Kidney epithelial cell (primary cell): ENCODE measurements at places on chromosomes 1 and 21.

DNA sequence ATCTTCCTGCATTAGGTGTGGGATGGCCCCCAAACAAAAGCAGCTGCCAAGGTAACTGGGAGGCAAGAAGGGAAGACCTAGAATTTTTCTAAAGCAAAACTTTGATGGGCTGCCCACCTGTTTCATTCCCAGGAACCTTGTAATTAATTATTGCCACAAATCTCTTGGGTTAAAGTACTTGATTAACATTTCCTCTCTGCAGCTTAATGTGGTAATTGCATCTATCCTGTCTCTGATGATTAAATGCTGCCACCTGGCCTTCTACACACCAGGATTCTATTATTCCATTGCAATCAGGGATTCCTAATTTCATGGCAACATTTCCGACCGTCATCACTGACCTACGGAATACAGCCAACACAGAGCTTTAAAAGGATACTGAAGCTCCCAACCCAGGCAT lies 68.3 kb upstream of the RC3H1 start:
- DNase-seq = no peak

DNA sequence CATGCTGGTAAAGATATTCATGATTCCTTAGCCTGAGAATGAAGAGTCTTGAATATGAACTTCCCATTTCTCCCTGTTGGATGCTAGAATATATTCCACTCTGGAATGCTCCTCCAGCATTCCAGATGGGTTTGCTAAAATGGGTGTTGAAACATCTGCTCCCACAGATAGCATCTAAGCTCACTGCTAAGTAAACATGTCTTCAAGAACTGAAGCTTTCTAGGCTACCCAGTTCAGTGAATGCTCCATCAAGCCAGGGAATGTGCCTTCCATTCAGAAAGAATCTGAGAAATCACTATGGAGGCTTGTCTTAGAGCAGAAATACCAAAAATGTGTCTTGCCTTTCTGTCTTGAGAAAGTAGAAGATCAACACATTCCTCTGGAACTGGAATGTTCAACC lies 81.1 kb downstream of the TNFSF18 start:
- DNase-seq = peak; percentile 51

DNA sequence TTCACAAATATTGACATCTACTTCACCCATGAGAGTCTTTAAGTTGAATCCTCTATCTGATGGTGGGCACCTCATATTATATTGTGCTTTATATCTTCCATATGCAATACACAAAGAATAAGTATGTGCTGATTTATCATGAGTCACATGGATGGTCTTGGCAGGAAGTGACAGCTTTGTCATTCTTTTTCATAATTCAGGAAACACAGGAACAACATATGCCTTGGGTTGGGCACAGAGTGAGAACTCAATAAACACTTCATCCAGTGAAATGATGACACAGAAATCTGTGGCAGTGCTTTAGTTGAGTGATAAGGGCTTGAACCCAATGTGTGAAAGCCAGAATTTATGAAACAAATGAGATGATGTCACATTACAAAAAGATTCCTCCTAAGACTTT lies 41.2 kb downstream of the GADD45A start:
- DNase-seq = no peak

GRCh38 chr1:210213335-210213734 lies 19.3 kb upstream of the SERTAD4 start:
- no peak for DNase-seq

DNA sequence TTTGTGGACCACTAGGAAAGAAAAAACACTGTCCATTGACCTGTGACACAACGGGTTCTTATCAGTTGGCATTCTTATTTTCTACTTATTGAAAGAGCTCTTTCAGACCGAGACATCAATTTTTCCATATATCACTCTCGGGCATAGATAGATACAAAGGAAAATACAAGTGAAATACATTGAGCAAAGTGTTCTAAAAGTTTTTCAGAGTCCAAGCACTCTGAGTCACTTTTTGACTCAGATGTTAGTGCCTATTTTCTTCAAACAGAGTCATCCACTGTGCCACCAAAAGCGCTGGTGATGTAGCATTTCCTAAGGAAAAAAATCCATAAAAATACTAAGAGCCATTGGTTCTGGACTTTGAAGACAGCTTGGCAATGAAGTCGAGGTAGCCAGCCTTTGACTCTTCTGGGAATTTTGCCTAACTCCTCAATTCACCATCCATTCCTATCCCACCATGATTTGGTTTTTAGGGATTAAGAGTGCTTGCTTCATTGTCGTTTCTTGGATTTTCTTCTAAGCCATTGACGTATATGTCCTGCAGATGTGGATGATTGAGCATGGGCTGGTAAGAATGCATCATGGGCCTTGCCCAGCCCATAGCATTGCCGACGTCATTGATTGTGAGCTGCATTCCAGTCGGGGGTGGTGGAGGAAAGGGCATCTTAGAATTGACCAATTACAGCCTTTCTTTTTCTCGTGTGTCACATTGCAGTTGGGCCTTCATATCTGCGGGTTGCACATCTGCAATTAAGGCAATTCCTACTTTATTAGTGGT lies 10.6 kb downstream of the GALNT2 start:
- DNase-seq = no peak

GRCh38 chr1:178412400-178412770 lies 84.4 kb downstream of the CLEC20A start:
- DNase-seq = no peak

- DNase-seq = no peak
These were observed 485 bp downstream of the EFNA1 start for GRCh38 chr1:155127967-155128754.

DNA sequence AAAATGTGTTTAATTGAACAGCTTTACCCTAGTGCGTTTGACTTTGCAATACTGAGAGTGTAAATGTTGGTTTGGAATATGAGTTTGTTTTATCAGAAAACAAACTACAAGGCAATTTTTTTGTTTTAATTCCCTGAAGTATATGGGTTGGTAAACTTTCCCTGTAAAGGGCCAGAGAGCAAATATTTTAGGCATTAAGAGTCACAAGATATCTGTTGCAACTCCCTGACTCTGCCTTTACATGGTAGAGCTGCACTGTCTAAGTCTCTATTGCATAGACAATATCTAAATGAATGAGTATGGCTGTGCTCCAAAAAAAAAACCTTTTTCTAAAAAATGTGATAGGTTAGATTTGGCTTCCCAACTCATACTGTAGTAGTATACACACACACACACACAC lies 115.1 kb upstream of the PBX1 start:
- DNase-seq = no peak

- peak; percentile 31 for DNase-seq
These were observed 17.1 kb downstream of the OLIG2 start for GRCh38 chr21:33042812-33043211.

DNA sequence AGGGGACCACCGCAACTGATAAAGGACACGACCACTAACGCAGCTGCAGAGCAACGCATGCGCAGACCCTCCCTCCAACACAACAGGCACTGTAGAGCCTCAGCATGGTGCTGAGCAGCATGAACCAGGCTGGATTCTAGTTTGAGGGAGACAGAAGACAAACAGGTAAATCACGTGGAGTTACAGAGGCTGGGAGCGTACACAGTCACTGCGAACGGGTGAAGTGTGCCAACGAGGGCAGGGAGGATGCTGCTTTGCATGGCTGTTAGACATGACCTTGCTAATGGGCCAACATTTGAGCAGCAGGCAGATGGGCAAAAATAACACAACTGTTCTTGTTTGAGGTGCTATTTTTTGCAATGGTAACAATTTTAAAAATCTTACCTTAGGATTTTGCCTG lies 55.2 kb upstream of the NADK start:
- no peak for DNase-seq
